ENCODE measurements at places on chromosomes 1 and 21.

DNA sequence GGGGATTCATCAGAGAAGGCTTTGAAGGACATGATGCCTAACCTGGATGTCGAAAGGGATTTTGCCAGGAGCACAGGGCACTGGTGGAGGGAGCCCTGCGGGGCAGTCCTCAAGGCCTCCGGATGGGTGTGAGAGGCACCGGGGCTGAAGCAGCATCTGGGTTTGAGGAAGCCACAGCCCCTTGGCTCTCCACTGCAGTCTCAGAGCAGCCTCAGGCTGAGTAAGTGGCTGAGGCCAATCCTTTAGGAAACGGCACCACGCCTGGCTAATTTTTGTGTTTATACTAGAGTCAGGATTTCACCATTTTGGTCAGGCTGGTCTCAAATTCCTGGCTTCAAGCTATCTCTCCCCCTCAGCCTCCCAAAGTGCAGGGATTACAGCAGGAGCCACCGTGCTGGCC, 12.0 kb downstream of the ERVH48-1 start:
- no peak for DNase-seq

GRCh38 chr1:29324771-29325351, 88.5 kb downstream of the PTPRU start:
- no peak for DNase-seq

DNA sequence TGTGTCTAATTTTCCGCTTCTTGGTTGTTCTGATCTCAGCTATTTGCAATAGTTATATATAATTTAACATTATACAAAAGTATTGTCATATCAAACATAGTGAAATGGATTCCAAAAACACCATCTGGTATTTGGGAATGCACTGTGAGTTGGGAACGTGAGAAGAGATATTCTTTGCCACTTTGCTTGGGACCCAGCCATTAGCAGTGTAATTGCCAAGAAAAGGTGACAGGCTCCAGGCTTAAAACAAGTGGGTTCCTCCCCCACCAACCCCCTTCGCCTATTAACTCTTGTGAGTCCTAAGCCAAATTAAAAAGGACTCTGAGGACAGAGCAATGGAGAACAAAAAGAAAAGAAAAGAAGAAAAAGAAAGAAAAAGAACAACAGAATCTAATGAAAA, 186.7 kb upstream of the NFIA start:
- DNase-seq = no peak

- DNase-seq = peak; percentile 16
These were observed 90.0 kb downstream of the FNBP1L start for GRCh38 chr1:93537924-93538323.

- no peak for DNase-seq
These were observed 605.3 kb upstream of the USP24 start for GRCh38 chr1:55820501-55820900.

DNA sequence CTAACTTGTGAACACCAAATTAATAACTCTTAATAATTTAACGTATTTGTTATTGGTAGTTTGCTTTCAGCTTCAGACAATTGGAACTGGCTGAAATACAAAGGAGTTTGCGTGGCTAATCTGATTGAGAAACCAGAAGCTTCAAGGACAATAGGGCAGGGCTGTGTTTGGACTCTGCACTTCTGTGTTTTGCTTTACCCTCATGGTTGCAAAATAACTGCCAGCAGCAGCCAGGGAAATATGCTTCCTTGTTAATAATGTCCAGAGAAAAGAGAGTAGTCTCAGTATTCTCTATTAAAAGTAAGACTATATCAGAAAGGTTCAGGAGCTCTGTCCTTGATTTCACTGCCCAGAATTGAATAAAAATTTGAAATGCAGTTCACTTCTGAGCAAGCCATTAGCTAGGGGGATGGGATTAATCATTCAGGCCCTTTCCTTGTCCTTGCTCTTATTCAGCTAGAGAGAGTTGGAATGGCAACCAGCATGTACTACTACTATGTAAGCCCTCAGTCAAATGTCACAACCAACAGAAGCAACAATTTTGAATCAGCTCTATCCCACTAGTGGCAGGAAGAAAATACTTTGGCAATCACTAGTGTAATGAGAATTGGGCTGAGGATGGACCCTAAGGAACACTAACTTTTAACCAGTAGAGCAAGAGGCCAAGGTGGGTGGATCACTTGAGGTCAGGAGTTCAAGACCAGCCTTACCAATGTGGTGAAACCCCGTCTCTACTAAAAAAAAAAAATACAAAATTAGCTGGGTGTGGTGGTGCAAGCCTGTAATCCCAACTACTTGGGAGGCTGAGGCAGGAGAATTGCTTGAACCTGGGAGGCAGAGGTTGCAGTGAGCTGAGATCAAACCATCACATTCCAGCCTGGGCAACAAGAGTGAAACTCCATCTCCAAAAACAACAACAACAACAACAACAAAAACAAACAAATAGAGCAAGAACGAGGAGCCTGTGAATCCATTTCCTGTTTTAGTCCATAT, 76.8 kb downstream of the POU2F1 start:
- DNase-seq = no peak

- no peak for DNase-seq
These were observed 52.3 kb upstream of the LBR start for GRCh38 chr1:225479996-225480720.

All from fibroblast of skin of left quadriceps (primary cell).